ENCODE measurements at places on chromosomes 7 and 10.

- no peak for DNase-seq
Observed at GRCh38 chr7:24504040-24504439, 69.2 kb upstream of the PALS2 start.

- no peak for DNase-seq
Observed at GRCh38 chr7:27182861-27183681, 2.0 kb downstream of the HOXA11 start.

- no peak for DNase-seq
Observed at GRCh38 chr10:73262105-73262730, 9.8 kb upstream of the MRPS16 start.

- DNase-seq, result no peak
Observed at GRCh38 chr7:129841465-129841864, 111.3 kb downstream of the UBE2H start.

GRCh38 chr7:155983176-155983815, 171.0 kb upstream of the SHH start:
- no peak for DNase-seq

- no peak for DNase-seq
Observed at GRCh38 chr7:47153576-47153975, 428.3 kb downstream of the TNS3 start.

DNA sequence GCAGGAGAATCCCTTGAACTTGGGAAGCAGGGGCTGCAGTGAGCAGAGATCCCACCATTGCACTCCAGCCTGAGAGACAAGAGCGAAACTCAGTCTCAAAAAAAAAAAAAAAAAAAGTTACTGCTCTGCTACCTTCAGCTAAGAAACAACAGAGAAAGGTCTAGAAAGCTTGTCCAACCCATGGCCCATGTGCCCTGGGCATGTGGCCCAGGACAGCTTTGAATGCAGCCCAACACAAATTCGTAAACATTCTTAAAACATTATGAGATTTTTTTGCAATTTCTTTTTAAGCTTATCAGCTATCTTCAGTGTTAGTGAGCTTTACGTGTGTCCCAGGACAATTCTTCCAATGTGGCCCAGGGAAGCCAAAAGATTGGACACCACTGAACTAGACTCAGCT, 22.9 kb downstream of the PLXDC2 start:
- no peak for DNase-seq

DNA sequence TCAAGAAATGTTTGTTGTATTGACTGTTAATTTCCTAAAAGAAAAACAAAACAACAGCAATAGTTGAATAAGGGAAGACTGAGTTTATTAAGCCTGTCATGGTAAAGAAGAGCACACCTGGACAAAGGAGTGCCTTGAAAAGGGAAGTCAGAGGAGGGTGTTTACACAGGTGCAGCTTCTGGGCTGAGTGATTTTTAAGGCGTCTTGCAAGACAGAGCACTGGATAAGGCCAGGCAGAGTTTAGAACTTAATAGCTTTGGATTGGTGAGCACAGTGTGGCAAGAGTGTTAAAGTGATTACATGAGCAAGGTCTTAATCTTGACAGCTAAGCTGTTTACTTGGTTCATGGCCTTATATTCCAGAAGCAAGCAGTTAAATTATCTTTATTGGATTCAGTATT, 423.2 kb downstream of the CNTNAP2 start:
- no peak for DNase-seq

GRCh38 chr7:37068038-37068437, 343.7 kb upstream of the AOAH start:
- DNase-seq, result no peak

GRCh38 chr10:9807846-9808245, 1209.8 kb upstream of the CELF2 start:
- DNase-seq, result no peak

DNA sequence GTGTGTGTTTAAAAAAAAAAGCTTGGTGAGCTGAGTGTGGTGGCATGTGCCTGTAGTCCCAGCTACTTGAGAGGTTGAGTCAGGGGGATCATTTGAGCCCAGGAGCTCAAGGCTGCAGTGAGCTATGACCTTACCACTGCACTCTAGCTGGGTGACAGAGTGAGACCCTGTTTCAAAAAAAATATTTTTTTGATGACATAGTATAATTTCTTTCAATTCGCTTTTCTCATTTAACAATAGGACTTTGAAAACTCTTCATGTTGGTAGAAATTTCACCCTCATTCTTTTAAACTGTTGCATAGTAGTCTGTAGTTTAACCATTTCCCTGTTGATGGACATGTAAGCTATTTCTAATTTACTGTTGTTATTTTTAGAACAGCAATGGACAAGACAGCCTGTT, 55.7 kb upstream of the EXOC6 start:
- no peak for DNase-seq

GRCh38 chr7:46446151-46446550, 525.1 kb upstream of the IGFBP3 start:
- no peak for DNase-seq

GRCh38 chr10:30705101-30705624, 75.6 kb upstream of the LYZL2 start:
- DNase-seq, result no peak

GRCh38 chr7:159013181-159013690, 131.4 kb downstream of the VIPR2 start:
- DNase-seq, result no peak

DNA sequence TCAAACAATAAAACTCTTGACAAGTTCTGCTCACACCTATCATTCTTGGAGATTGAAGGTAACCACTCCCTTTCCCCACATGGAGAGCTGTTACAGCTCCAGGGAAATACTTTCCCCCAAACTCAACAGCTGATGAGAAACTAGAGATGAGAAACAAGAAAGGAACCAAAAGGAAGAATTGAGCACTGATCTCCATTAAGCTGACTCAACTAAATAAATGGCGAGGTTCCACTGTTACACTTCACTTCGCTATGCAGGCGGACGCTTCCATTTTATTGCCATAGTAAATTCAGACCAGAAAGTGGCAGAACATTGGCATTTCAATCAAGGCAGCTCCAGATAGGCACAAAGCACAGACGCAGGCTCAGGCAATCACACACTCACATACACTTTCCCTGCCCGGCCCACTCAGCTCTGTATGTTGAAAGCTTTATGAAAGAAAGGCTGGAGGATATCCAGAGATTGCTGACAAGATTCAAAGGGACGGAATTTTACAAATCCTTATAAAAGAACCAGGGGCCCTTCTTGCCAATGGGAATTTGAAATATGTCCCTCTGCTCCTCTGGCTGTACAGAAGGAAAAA, 11.5 kb upstream of the YAE1 start:
- no peak for DNase-seq

Measured in activated CD4-positive, alpha-beta T cell treated with anti-CD3 and anti-CD28 coated beads for 24 hours (primary cell).